ENCODE measurements at places on chromosomes 11 and 22.
A peak's percentile ranks its signal among the peaks of the same experiment; 100 is the strongest.

DNA sequence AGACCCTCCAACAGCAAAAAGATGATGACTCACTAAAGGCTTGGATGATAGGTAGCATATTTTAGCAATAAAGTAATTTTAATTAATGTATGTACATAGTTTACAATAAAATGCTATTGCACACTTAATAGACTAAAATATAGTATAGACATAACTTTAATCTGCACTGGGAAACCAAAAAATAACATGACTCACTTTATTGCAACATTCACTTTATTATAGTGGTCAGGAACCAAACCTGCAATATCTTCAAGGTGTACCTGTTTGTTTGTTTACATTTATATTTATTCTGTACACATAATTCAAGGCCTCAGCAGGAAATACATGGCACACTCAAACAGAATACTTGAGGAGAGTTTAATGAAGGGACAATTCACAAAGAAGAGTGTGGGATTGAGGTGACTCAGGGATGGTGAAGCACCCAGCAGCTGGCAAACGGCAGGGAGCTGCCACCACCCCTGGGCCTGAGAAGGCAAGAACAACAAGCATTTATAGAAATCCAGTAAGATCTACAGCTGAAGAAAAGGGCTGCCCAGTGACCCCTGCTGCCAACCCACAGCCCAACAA lies 51.5 kb upstream of the POU2AF2 start:
- no peak for DNase-seq

DNA sequence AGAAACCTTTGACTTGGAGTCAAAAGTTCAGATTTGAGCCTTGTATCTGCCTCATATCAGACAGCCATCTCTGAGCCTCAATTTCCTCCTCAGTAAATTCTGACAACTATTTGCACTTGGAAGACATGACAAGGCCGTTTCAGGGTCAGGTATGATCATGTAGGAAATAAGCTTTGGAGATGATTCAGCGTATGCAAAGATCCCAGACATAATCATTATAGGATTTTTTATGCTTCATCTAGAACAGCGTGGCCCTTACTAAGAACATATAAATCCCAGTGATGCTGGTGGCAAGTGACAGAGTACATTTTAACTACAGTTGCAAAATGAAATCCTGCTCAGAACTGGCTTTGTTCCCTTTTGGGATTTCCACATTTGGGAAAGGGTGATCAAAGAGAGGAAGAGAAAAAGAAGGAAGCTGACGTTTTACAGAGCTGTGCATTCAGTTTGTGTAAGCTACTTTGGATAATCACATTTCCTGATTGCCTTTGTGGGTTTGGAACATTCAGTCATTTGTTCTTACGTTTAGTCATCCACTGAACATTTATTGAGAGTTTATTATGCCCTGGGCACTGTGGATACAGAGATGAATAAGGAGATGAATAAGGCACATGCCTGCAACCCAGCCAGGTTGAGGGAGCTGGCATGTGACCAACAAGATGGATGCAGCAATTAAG lies 81.9 kb upstream of the HEPHL1 start:
- DNase-seq, result no peak

GRCh38 chr22:19709063-19709769 lies 5.1 kb upstream of the SEPTIN5 start:
- no peak for DNase-seq

DNA sequence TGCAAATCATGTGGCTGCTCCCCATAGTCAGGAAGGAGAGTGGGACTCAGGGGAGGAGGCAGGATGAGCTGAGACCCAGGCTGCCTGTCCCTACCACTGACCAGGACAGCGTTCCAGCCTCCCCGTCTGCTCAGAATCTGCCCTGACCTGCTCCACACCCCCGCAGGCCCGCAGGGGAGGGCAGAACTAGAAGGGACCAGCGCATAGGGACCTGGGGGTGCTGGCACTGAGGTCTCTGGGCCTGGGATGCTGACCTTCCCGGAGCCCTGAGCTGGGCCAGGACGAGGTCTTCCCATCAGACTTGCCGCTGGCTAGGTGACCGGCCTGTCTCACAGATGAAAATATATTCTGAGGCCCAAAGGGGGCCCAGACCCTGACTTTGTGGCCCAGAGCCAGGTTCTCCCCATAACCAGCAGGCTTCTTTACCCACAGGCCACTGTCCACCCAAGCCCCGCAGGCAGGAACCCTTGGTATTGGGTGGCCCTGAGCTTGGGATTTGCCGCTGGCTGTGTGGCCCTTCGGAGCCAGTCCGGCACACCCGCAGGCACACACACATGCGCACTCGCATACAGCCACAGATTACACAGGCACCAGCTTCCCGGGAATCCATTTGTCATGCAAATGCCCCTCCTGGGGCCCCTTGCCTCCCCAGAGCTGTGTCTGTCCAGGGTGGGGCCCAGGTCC lies 13.8 kb upstream of the PIM3 start:
- DNase-seq, result no peak

DNA sequence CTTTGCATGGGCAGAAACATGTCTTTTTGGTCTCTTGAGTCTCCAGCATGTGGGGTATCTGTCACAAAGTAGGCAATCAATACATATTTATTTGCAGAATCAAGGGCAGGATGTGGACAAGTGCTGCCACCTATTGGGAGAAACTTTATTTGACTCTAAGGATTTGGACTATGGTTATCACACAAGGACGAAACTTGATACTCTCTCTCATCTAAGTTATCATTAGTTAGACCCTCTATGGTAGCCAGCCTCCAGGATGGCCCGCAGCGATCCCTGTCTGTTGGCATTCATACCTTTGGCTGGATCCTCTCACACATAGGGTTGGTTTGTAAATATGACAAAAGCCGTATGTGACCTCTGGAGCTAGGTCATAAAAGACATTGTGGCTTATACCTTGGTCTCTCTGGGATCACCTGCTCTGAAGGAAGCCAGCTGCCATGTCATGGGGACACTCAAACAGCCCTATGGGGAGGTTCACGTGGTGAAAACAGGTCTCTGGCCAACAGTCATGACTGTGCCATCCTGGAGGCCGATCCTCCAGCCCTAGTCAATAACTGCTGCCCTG lies 1.1 kb upstream of the FBXO7 start:
- DNase-seq, result no peak

- DNase-seq, result no peak
Observed at GRCh38 chr22:23686416-23687024, 4.3 kb upstream of the RGL4 start.

DNA sequence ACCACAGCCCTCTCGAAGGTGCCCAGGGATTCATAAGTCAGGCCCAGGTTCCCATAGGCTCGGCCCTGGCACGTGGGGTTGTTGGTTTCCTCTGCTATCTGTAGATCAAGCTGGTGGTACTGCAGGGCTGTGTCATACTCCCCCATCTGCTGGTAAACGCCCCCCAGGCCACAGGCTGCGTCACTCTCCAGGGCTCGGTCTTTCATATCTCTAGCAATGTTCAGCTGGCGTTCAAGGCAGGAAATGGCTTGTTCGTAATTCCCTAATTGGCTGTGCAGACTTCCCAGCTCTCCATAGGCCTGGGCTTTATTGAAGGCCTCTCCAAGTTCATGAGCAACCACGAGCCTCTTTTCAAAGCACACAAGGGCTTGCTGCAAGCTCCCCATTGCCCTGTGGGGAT lies 186.4 kb upstream of the PITPNB start:
- no peak for DNase-seq

DNA sequence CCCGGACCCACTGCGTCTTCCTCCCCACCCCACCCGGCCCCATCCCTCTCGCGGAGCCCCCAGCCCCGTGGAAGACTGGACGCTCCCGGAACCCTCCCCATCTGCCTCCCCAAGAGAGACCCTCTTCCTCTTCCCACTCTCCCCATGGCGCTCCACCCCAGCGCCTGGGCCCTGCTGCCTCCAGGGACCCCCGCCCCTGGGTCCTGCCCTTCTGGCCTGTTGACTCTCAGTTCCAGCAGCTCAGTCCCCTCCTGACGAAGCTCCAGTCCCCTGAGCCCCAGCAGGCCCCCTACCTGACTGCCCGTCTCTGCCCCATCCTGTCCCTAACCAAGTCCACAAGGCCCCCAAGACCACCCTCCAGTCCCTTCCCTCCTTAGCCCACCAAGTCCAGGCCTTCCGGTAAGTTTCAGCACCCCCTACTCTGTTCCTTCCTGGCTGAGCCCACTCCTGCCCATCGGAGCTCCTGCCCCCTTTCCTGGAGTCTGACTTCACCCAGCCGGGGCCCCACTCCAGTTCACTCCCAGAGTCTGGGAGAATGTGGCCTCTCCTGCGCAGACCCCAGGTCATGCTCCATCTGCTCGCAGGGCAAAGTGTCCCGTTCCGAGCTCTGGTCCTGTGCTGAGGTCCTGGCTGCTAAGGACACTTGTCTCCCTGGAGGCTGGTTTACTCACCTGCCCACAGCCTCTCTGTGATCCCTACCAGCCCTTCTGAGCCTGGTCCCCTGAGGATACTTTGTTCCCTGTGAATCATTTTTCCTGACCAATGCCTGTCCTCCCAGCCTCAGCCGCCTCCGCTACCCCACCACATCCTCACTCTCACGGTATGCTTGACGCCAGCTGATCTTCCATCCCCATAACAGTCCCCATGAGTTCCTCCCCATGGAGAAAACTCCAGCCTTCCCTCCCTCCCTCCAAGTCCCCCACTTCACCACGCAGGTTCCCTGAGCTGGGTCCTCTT lies 722 bp downstream of the IFITM10 start:
- DNase-seq, result peak; percentile 23

DNA sequence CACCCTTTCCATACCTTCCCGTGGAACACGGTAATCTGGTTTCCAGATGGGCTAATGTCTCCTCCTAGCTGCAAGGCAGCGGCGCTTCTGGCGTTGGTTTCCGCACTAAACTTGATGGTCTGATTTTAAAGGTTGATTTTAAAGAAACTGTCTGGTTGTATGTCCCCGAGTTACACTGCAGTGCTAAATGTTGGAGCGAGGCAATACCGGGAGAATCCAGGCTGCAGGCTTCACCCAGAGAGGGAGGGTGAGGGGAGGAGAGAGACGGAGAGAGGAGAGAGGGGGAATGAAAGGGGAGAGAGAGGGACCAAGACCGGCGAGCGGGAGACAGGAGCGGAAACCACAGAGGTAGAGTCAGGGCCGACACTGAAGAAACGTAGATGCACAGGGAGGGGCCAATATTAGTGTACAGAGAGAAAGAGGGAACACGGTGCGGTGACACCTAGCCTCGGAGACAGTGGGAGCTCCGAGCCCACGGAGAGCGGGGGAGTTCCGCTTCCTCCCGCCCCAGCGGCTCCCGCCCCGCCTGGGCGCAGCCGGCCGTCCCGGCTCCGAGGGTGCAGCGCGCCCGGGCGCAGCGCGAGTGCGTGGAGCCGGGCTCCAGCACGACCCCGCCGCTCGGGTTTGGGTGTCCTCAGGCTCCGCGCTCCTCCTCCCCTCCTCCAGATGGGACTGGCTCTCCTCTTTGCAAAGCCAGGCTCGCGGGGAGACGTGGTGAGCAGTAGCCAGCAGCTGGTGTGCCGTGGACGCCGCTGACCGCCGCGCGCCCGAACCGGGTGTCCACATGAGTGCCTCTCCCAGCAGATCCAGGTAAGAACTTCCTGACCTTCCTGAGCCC lies 71.9 kb upstream of the GRAMD1B start:
- no peak for DNase-seq

DNA sequence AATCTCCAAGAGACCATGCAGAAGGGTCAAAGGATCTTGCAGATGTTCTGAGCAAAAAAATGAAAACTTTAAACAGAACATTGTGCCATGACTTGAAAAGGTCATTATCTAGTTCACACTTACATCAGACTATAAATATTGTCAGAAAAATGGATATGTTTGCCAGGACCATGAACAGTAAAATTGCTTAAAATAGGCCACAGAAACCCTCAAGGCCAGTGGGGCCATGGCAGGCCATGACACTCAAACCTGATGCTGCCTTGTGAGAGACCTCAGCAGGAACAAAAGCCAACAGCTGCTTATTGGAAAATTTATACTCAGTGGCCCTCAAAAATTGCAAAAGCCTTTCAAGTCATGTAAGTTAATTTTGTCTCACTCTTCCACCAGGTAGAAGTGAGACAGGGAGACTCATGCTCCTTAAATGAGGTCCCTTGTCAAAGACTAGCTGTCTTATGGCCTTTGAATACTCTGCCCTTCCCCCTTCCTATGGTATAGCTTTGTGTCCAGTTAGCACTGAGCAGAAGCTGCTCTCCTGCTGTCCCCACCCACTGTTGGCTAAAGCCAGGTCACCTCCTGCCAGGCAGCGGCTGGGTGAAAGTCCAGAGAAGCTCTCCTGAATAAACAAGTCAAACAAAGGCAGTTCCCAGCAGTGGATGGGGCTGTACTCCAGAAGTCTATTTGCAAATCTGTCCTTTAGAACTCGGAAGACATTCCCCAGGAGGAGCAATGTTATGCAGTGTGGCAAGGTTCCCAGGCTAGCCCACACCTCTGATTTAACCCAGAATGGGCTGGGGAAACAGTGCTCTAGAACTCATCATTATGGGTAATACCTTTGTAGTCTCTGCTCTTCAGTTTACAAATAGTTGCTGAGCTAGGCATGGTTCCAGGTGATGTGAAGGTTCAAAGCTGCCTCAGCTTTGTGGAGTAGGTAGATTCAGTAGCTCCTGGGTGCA lies 21.4 kb downstream of the ADM start:
- no peak for DNase-seq

DNA sequence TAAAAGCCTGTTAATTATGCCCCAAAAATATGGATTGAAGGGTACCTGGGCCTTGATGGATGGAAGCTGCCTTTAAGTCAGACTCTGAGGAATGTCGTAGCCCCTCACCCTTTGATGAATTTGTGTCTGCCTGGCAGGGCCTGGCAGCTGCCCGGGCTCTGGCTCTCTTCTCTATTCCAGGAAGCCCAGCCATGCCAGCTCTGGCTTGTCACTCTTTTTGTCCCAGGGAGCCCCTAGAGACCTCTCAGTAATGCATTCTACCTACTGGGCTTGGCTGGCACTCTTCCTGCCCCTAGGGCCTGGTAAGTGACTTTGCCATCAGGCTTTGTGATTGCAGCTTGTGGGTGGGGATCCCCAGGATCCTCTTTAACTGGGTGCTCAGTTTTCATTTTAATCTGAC lies 103.8 kb downstream of the GRIK4 start:
- DNase-seq, result no peak

DNA sequence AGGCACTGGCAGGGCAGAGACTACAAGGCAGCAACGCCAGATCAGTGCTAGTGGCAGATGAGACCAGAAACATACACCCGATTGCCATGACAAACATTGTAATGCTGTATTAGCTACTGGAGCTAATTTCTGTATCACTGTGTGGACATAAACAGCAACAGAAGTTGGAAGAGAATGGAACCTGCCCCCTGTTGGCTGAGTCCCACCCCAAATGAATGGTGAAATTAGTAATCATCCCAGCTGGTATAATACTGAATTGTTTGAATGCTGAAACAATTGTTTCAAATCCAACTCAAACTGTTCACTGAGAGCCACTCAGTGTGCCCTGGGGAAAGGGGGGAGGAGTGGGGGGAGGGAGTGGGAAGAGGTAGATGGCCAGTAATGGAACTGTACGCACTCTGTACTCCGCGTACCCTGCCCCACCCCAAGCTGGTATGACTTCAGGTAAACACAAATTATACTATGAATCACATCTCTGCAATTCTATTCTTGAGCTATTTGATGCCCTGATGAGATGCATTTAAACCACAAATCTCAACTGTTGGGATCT lies 11.2 kb upstream of the BIRC3 start:
- DNase-seq, result no peak

GRCh38 chr11:35173011-35173511 lies 34.1 kb downstream of the CD44 start:
- no peak for DNase-seq

- DNase-seq, result no peak
Observed at GRCh38 chr11:34223021-34223813, 117.8 kb downstream of the NAT10 start.

Measured in epithelial cell of proximal tubule (primary cell).